SJSA1 (cell line): ENCODE measurements at places on chromosomes 13 and 19. TPM values are rescaled to one million over a fixed set of nuclear protein-coding genes. Genes with fewer than 3 reads are reported as not detected.

ZNF880 gene
- total RNA-seq = 7.7 and 8.7 TPM in 2 replicates

ALOX5AP gene
- 1.1 and 1.6 TPM in 2 replicates for total RNA-seq

ZNF829 gene
- 0.03 and 0.37 TPM in 2 replicates for total RNA-seq

VSTM2B gene
- not detected in 2 replicates for total RNA-seq

C19orf18 gene
- not detected in 2 replicates for total RNA-seq

PPM1N gene
- 0.29 TPM in 1 of 2 replicates, not detected in the other for total RNA-seq
